CD8-positive, alpha-beta memory T cell (primary cell): ENCODE measurements at places on chromosomes 2 and 18. TPM values are rescaled to one million over a fixed set of nuclear protein-coding genes. Genes with fewer than 3 reads are reported as not detected.

- DNase-seq = no peak
These were observed 138.6 kb downstream of the BCL2 start for GRCh38 chr18:63180971-63181376.

DNA sequence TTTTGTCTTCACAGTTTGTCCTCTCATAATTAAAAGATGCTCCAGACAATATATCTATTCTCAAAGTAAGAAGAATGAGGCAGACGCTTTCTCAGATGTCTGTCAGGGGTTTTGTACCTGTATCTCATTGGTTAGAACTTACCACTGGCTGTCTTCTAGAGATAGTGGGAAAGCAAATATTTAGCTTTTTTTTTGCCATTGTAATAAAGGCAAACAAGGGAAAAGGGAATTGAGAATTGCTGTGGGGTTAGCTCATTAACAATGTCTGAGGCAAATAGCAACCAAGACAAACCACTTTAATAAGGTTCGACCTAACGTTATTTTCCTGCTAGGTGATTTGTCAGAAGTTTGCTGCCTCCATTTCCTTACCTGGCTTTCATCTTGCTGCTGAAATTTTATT lies 30.0 kb downstream of the ZNF638 start:
- DNase-seq = no peak

The SERPINB2 gene
- 1.7 TPM for total RNA-seq

DNA sequence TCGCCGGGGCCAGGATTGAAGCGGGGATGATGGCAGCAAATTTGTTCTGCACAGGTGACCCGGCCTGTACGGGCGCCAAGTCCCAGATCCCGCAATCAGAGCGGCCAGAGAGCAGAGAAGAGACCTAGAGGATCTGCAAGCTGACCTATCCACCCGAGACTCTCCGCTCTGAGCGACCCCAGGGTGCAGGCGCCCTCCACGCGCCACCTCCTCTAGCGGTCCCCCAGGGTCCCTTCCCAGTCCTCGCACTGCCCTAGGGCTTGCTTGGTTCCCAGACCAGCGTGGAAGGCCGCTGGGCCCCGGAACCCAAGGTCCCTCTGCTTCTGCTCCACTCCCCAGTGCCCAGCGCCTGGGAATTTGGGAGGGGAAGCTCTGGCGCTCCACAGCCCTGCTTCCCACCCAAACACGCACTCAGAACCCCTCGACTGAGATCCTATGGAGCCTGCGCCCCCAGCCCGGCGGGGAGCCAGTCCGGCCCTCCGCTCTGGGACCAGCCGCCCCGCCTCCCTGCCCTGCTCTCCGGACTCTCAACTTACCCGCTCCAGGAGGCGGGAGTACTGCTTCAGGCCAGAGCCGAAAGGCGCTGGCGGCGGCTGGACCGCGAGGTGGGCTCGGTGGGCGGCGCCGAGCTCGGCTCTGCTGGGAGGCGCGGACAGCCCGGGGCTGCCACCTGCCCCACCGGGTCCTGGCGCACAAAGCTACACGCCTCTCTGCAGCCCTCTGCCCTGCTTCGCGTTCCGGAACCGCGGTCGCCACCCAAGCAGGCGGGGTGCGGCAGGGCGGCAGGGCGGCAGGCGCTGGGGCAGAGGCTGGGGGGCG lies 3.0 kb upstream of the SIX3 start:
- no peak for DNase-seq

- no peak for DNase-seq
These were observed 33.9 kb downstream of the RAB31 start for GRCh38 chr18:9741793-9742523.

DNA sequence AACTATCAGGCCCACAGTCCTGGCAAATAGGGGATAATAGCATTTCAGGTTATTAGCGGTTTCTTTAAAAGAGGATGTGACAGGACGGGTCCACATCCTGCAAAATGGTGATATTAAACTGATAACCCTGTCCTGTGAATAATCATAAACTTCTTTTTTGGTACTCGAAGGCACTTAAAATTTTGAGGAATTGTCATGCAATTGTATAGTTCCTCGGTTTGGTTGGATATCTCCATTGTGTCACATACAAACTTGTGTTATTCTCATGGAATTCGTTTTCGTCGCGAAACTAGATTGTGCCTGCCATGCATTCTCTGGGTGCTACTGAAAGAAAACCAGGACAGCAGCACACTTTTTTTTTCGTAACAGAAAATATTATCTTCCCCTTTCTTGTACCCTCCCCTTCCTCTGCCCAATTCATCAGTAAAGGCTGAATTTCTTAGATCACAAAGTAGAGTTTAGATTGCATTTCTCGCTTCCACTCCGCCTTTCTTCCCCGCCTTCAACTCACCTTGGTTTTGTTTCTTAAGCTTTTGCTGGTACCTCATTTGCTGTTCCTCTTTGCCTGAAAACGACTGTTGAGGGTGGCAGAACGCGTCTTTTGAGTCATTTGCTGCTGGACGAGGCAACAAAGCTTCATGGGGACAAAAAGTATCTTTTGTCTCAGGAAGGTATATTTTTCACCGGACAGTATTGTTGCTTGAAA lies 1.3 kb downstream of the CERS6 start:
- DNase-seq = no peak

The UGT1A6 gene
- total RNA-seq = not detected

- no peak for DNase-seq
These were observed 282.4 kb upstream of the CYRIA start for GRCh38 chr2:16948053-16948452.

The ERBB4 gene
- total RNA-seq = not detected

- no peak for DNase-seq
These were observed 744.3 kb upstream of the REG3G start for GRCh38 chr2:78281164-78281563.

DNA sequence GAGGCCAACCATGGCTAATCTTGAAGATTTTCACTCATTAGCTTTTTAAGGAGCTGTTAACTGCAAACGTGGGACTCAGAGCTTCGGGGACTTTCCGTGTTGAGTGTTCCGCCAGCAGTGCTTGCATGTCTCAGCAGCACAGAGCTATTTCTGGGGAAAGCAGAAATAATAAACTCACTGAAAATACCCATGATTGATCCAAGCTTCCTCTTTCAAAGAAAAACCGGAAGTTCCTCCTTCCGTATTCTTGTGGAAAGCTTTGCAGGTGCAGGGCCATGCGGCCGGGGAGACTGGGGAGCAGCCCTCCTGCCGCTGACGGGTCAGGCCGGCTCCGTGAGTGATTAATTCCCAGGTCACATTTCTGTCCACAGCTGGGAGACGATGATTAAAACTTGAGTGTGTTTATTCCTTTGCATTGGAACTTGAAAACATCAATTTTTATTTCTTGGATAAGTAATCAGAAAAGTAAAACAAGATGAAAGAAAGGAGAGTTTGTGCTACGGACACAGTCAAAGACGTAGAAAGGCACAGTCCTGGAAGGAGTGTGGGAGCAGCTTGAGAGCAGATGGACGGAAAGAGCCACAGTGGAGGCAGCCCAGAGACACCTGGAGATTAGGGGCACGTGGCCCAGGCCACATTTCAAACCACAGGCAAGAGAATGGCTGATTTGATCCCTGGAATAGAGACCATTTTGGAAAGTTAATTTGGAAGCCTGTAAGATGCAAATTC lies 54.2 kb upstream of the CTDP1 start:
- no peak for DNase-seq

DNA sequence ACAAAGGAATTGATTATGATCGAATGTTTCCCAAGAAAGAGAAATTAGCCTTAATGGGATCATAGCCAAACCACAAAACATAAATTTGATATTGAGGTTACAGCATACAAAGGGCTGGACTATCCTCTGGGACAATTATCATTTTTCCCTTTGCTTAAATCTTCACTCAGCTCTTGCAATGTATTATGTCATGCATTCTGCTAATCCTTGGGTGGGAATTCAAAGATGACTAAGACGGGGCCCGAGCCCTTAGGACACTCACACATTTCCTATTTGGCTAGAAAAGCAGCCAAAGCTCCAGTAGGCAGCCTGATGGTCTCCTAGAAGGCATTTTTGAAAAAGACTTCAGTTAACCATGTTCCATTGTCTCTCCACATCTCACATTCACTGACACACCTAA lies 17.2 kb upstream of the NMI start:
- no peak for DNase-seq

The B4GALT6 gene
- total RNA-seq = 5.1 TPM

- DNase-seq = no peak
These were observed 150.4 kb upstream of the ITGA6 start for GRCh38 chr2:172276961-172277360.

- peak; percentile 24 for DNase-seq
These were observed 1.1 kb downstream of the MIB1 start for GRCh38 chr18:21741562-21742314.

DNA sequence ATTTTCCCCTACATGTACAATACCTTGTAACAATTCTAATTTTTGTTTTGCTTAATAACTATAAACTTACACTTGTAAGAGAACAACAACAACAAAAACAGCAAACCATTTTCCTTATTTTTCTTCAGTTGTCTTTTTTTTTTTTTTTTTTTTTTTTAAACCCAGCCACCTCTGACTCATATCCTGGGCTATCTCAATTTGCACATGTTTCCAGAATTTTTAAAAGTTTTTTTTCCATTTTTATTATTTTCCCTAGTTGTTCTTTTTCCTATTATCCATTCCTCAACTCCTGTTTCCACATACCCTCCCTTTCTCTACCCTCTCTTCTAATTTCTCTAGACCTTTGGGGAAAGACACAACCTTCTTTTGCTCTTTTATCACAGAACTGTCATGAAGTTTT lies 112.5 kb downstream of the EFEMP1 start:
- DNase-seq = no peak

The MYCN gene
- not detected for total RNA-seq

DNA sequence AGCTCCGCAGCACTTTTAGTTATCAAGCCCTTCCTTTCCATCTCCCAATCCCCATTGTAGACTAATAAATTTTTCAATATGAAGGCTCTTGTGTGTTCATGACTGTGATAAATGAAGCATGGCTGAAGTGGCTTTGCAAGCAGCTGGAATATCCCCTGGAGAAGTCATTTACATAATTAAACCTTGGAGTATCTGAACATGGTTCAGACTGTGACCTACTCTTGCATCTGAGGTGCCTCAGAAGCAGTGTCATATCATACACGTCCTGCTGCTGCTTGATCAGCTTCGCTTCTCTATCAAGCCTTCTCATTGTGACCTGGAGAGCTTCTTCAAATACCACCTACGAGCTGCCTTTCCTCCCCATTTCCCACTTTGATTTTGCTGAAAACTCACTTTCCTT lies 48.4 kb upstream of the ZNF397 start:
- DNase-seq = no peak

GRCh38 chr2:18505703-18506341 lies 54.6 kb downstream of the RDH14 start:
- no peak for DNase-seq

GRCh38 chr2:231622963-231623362 lies 30.3 kb downstream of the TEX44 start:
- no peak for DNase-seq

The GPAT2 gene
- 36.2 TPM for total RNA-seq

- no peak for DNase-seq
These were observed 16.4 kb downstream of the SKOR2 start for GRCh38 chr18:47235096-47235495.

DNA sequence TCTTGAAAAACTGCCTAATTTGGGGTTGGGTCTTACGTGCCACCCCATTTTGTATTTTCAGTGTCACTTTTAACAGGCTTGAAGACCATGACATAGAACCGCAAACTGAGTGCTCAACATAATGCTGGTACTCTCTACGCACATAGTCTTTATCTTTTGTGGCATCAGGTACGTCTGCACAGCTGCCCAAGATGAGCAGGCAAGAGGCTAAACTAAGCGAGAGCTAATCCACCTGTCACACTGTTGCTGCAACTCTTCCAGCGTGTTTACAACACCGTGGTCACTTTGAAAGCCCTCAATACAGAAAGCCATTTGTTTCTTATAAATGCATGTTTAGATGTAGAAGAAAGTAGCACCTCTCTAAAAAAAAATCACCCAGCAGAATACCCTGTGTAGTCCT lies 270.0 kb upstream of the TCF4 start:
- no peak for DNase-seq

DNA sequence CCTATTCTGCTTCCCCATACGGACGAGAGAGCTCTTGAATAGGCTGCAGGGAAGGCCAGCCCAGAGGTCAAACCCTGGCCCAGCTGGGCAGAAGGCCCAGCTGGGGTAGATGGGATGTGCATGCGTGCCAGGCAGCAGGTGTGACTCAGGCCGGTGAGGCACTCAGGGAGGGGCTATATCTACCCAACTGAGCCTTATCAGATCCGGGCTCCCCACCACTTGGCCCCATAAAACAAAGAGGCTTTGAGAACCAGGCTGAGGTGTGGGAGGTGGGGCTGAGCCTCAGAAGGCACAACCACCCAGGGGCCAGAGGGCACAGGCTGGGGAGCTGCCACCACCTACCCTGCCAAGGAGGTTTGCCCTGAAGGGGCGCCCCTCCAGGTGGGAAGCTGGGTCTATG lies 8.0 kb upstream of the CFAP65 start:
- no peak for DNase-seq

GRCh38 chr18:8930990-8931616 lies 171.4 kb upstream of the NDUFV2 start:
- DNase-seq = no peak

- DNase-seq = no peak
These were observed 513 bp downstream of the THOC1 start for GRCh38 chr18:267380-267687.

GRCh38 chr18:77107292-77107691 lies 25.3 kb downstream of the MBP start:
- no peak for DNase-seq

- no peak for DNase-seq
These were observed 51.4 kb downstream of the IL1RL2 start for GRCh38 chr2:102238039-102238756.

DNA sequence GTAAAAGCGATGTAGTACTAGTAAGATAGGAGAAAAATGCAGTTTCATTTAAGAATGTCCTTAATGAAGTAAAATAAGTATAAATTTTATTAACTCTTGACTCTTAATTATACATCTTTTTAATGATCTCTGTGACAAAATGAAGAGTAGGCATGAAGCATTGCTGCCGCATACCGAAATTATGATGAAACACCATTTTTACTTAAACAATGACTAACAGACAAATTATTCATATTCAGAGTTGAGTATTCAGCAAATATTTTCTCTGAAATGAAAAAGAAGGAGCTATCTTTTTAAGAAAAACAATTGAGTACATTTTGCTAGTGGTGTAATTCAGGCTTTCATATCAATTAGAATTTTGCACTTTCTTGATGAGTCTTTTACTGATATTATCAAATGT lies 150.6 kb upstream of the DOCK10 start:
- no peak for DNase-seq

- DNase-seq = no peak
These were observed 288.8 kb upstream of the PIK3C3 start for GRCh38 chr18:41666231-41666630.

DNA sequence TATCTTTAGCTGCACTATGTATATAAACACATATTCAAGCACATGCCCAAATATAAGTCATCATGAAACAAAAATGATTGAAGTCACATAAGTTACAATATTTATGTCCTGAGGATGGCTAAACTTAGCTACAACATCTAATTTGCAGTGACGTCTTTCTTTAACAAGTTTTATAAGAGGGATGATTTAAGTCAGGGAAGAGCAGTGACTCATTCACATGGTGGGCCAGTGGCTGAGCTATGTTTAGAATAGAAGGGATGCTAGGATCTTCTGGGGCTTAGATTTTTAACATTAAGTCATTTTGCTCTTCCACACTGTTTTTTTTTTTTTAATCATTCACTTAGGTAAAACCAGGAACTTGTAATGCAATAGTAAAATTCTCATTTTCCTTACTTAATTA lies 22.3 kb downstream of the ADCYAP1 start:
- DNase-seq = no peak

The IL37 gene
- total RNA-seq = not detected

- DNase-seq = no peak
These were observed 5.0 kb downstream of the SNED1 start for GRCh38 chr2:241003369-241003768.

The LDLRAD4 gene
- 27.3 TPM for total RNA-seq

GRCh38 chr2:190641469-190641868 lies 7.4 kb upstream of the NAB1 start:
- no peak for DNase-seq
